ENCODE measurements at places on chromosomes 11 and 22.
A peak's percentile ranks its signal among the peaks of the same experiment; 100 is the strongest.

- no peak for DNase-seq
Measured at GRCh38 chr11:31240340-31240904, 129.1 kb downstream of the DCDC1 start.

- no peak for DNase-seq
Measured at GRCh38 chr11:123364080-123364479, 66.0 kb upstream of the GRAMD1B start.

DNA sequence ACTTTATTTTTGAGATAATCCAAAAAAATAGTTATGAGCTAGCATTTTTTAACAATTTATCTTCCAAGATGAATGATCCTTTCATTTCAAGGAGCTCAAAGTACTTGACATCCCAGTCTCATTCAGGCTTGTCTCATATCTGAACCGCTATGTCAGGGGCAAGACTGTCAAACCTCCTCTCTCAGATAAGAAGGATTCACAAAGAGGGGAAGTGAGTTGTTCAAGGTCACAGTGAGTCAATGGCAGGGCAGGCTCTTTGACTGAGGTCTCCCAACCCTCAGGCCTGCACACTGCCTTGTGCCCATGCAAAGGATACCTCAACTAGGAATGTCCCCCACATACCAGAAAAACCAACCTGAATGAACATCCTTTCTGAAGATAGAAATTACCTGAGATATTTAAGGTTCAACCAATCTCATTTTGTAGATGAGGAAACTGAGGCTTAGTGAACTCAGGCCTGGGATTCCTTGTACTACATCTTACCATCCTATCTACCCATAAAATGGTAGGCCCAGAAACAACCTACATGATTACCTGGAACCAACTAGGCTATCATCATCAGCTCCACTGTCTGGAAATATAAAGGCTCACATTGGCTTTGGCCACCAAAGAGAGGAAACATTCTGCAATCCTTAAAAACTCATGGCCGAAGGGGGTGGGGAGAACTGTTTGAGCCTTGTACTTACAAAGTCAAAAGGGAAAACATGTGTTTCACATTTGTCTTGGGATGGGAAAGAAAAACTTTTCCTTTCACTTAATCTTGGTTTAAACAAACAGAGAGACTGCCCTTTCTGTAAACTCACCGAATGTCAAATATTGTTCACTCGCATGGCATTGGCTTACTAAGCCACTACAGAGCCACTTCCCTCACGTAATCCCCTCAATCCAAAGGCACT, 51.1 kb downstream of the LIF start:
- DNase-seq, result no peak

- no peak for DNase-seq
Measured at GRCh38 chr11:45805305-45806071, 539 bp downstream of the SLC35C1 start.

DNA sequence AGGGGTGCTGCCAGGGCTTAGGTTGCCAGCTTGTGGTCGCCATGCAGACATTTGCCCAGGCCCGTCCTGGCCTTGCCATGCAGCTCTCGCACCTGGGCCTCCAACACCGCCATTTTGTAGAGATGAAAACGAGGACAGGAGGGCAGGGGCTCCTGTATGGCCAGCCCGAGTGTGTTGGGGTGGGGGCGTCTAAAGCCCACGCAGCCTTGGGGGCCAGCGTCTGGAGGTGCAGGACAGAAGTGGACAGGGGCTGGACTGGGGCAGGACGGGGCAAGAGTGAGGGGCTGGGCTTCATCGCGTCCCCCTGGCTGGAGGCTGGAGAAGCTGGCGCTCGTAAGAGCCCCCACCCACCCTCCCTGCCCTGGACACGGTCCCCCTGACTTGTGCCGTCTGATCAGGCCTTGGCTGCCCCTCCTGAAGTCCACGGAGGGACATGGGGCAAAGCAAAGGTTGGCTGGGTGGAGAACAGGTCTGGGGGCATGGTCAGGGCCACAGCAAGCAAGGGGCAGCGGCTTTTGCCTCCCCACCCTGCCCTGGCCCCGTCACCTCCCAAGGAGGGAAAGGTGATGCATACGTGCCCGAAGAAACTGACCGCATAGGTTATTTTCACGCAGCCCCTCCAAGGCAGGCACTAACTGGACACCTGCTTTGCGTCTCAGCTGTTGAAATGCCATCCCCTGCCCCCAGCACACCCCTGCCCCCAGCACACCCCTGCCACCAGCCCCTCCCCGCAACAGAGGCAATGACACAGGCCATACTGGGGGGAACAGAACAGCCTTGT, 815 bp downstream of the TNNT3 start:
- no peak for DNase-seq

DNA sequence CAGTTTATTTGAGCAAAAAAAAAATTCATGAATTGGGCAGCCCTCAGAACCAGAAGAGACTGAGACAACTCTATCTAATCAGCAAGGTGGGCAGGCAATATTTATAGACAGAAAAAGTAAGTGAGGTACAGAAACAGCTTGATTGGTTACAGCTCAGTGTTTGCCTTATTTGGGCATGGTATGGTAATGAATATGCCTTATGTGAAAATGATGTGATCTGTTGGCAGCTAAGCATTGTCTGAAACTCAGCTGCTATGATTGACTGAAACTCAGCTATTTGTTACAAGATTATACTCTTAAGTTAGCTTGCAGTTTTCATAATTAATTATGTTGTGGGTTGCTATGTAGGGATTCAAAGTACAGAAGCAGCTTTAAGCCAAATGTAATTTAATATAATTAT, 127.6 kb downstream of the CNTN5 start:
- DNase-seq, result no peak

- no peak for DNase-seq
Measured at GRCh38 chr11:35842958-35843357, 100.9 kb upstream of the LDLRAD3 start.

- no peak for DNase-seq
Measured at GRCh38 chr22:36136475-36136874, 24.1 kb downstream of the APOL3 start.

GRCh38 chr22:28817919-28818859, 17.8 kb upstream of the XBP1 start:
- DNase-seq, result no peak

DNA sequence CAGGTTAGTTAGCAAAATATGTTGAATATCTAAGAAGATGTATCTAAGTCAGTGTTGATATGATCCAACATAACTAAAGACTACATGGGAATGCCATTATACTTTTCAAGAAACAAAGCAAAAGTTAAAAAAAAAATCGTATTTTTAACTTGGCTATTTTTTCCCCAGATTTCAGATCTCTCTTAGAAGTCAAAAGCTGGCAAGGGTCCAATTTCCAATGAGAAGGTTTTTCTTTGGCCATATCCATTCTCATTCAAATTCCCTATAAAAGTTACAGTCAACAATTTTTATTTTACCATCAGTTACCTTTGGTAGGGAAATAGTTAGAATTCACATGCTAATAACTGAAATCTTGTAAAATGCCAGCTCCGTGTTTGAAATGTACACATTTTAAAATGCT, 70.5 kb upstream of the FAT3 start:
- DNase-seq, result no peak

DNA sequence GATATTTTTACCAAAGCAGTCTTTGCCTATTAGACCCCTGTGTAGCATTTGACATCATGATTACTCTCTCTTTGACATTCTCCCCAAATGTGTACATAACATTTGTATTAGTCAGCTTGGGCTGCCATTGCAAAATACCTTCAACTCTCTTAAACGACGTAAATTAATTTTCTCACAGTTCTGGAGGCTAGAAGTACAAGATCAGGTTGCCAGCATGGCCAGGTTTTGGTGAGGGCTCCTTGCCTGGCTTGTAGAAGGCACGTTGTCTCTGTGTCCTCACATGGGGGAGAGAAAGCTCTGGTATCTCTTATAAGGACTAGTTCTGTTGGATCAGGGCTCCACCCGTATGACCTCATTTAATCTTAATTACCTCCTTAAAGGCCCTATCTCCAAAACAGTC, 12.3 kb upstream of the DLAT start:
- DNase-seq, result no peak

DNA sequence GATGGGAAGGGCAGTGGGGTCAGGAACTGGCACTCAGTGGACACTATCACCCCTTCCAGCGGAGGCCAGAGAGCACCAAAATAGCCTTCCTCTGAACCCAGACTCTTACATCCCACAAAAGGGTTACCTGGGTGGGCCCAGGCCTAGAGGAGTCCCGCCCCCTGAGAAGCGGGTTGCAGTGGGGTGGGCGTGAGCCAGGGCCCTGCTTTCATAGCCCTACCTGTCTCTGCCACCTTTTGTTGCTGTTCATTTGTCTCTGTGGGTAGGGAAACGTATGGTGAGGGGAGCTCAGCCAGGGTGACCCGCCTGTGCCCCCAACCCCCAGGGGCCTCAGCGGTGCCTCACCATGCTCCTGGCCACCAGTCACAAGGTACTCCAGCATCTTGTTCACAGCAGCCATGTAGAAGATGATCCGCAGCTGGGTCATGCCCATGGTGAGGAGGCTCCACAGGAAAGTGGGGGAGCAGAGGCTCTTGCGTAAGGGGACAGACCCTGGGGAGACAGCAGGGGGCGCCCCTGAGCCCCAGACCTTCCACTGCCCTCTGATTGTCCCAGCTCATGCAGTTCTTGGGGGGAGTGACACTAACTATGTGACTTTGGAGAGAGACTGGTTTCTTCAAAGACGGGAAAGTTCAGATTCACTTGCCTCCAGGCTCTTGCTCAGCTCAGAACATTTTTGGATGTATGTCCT, 24.0 kb downstream of the SLC43A1 start:
- no peak for DNase-seq

GRCh38 chr22:20248461-20248978, 19.6 kb downstream of the RTN4R start:
- no peak for DNase-seq

DNA sequence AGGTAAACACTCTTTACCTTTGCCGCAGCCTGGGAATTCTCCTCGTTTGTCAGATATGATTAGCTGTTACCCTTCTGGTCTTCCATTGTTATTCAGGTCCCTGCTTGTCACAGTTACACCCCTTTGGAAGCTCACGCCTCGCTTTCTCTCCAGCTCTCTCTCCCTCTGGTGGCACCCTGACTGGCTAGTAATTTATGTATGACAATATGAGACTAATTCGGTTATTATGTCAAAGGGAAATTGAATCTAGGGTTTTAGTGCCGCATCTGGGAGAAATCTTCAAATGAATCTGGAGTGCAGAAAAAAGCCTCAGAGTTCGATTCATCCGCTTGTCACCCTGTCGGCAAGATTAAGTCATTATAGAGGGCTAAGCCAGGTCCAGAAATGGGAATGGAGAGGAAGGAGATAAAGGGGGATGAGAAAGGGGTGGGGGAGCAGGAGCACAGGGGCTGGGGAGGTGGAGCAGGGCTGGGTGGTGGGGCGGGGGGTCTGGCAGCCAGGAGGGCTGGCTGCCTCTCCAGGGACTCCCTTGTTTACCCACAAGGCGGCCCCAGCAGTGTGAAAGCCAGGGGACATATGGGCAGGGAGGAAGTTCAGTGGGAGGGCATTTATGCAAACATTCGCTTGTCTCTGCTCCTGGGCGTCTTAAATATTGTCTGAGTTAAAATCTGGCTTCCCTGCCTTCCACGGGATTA, 179.0 kb upstream of the NECTIN1 start:
- peak; percentile 80 for DNase-seq

Measured in NCI-H524 treated with DMSO at 0.1 percent for 48 hours (cell line).